ENCODE measurements at places on chromosomes 1 and 21.

DNA sequence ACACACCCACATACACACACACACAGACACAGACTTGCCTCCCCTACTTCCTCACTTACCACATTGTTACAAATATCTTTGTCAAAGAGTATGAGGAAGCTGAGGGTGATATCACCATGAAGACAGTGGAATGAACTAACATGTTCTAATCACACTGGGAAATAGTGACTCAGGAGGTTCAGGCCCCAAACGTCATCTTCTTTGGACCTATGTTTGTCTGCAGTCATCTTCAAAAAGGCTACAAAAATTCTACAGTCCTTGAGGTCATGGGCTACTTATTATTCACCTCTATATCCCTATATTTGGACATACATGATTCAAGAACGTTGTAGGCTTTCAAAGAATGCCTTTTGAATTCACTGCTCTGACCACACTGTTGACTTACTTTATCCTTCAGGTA, 2.1 kb upstream of the LCE2C start:
- no peak for DNase-seq

- no peak for DNase-seq
Observed at GRCh38 chr1:234927312-234927970, 201.2 kb downstream of the TOMM20 start.

GRCh38 chr1:8318436-8318835, 522 bp downstream of the SLC45A1 start:
- DNase-seq: no peak

DNA sequence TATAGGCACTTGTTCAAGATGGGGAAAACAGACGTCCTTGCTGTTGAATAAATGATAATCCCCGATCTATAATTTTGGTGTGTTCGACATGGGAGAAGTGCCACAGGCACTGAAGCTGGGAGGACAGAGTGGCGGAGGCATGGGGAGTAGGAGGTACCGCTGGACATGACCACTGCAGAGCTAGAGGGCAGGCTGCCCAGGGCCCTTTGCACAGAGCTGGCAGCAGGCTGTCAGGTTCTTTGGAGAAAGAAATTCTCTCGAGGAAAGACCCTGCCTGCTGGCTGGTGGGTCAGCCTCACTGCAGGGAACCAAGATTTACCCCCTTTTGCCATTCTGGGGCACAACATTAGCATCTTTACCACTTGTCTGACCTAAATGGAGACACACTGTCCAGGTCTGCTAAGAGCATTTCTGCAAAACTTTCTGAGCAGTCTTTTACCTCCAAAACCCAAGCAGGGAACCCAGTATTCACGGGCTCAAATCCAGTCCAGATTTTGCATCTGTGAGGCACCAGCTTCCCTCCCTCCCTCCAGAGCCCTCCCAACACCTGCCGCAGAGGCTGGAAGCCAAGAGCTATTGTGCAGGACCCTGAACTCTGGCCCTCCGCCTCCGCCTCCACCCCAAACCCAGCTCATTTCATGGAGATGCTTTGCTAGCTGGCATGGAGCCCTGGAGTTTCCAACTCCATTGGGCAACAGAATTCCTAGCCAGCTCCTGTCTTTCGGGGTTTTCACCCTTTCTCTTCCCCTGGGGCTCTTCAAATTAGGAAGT, 142.3 kb downstream of the PLXNA2 start:
- peak; percentile 47 for DNase-seq

- DNase-seq: peak; percentile 53
Observed at GRCh38 chr1:33331444-33332356, 10.8 kb upstream of the A3GALT2 start.

GRCh38 chr1:229694053-229694693, 68.1 kb downstream of the URB2 start:
- peak; percentile 92 for DNase-seq

GRCh38 chr1:77084457-77084856, 134.8 kb downstream of the PIGK start:
- no peak for DNase-seq

- DNase-seq: no peak
Observed at GRCh38 chr1:227437495-227438008, 119.3 kb upstream of the CDC42BPA start.

GRCh38 chr21:29658177-29658933, 281.4 kb downstream of the GRIK1 start:
- no peak for DNase-seq

- peak; percentile 71 for DNase-seq
Observed at GRCh38 chr1:234755449-234755863, 145.5 kb upstream of the IRF2BP2 start.

DNA sequence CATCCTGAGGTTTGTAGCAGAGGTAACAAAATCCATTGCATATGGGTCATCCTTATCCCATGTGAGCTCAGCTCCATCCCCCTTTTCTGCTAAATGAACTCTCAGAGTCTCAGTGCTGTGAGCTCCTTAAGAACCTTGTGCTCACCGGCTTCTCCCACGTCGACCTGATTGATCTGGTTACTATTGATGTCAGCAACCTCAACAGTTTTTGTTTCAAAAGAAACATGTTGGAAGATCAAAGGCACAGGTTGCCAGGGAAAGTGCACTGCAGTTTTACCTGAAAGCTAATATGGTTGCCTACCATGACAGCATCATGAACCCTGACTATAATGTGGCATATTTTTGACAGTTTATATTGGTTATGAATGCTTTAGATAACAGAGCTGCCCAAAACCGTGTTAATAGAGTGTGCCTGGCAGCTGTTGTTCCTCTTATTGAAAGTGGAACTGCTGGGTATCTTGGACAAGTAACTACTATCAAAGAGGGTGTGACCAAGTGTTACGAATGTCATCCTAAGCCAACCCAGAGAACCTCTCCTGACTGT, 131.4 kb downstream of the HS2ST1 start:
- DNase-seq: no peak

DNA sequence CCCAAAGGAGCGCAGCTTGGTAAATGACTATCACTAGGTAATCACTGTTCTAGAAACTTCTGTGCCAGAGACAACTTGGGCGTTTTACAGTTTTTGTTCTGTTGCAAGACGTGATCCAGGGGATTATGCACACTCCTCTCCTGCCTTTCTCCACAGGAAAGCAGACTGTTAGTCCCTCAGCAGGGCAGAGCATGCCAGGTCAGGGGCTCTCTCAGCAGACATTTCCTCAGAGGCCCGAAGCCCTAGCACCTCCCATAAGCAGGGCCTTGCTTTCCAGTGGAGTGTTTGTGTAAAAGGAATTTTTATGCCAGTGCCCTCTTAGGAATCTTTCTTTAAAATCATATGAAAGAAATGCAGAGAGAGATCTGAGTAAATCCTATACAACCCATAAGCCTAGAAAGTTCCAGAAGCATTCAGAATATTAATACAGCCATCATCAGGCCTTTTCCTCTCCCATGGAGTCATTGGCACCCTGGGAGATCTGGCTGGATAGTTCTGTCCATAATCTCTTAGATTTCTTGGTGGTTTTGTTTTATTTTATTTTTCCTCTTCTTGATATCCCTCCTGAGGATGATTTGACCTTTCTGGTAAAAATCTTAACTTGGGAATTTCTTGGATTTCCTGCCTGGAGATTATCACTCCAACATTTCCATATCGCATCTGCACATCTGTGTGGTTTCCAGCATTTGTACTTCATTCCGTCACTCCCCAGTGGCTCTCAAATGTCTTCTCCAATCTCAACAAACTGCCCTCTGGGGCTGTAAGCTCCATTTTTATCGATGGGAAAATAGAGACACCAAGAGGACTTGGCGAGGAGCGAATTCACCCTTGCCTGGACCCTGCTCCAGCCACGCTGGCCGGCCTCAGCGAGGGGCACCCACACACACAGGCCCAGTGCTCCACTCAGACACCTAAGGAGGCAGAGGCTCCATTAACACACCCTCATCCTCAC, 116.1 kb downstream of the PSMG1 start:
- no peak for DNase-seq

DNA sequence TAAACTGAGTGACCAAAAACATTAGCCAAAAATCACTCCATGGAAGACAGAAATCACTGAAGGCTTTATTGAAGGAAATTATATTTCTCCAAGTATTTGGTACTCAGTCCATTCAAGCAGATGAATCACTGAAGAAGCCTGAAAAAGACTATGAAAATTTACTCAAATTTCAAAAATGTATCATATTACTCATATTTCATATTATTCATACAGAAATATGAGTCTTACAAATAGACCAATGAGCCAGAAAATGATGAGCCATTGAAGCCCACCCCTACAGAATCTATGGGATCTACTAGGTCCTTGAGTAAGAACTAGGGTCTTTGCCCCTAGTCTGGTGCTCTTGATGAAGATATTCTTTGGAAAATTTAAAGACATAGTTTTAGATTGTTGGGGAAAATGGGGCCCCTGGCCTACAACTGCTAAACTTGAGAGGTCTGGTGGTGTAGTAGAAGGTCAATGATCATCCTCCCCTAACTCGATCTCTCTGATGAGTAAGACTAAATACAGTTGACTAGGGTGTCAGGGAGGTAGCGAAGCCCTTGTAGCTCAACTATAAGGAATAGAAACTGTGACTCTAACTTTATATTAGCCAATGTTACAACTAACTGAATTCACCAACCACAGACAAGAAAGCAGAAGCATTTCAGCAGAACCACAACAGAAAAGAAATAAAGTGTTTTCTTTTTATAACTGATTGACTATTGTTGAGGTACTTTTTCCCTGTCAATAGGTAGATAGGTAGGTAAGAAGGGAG, 81.0 kb downstream of the NOTCH2 start:
- no peak for DNase-seq

DNA sequence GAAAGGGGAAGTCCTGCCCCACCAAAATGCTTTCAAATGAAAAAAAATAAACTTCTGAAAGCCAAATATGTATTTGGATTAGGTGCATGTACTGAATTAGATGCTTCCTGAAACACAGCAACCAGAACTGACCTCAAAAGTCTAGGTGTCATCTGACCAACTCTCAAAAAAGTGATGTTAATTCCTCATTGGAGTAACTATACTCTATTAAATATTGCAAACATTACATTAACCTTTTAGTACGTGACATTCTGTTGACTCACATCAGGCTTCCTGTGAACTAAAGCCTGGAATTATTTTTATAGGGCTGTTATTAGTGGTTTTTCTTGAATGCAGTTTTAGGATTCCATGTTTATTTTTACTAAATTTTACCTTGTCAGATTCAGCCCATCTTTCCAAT, 73.5 kb downstream of the ASTN1 start:
- DNase-seq: no peak

- DNase-seq: no peak
Observed at GRCh38 chr1:67463298-67463955, 33.2 kb upstream of the SERBP1 start.

- no peak for DNase-seq
Observed at GRCh38 chr1:197174818-197175217, 28.3 kb upstream of the ASPM start.

- peak; percentile 15 for DNase-seq
Observed at GRCh38 chr1:29639741-29640427, 403.6 kb downstream of the PTPRU start.

DNA sequence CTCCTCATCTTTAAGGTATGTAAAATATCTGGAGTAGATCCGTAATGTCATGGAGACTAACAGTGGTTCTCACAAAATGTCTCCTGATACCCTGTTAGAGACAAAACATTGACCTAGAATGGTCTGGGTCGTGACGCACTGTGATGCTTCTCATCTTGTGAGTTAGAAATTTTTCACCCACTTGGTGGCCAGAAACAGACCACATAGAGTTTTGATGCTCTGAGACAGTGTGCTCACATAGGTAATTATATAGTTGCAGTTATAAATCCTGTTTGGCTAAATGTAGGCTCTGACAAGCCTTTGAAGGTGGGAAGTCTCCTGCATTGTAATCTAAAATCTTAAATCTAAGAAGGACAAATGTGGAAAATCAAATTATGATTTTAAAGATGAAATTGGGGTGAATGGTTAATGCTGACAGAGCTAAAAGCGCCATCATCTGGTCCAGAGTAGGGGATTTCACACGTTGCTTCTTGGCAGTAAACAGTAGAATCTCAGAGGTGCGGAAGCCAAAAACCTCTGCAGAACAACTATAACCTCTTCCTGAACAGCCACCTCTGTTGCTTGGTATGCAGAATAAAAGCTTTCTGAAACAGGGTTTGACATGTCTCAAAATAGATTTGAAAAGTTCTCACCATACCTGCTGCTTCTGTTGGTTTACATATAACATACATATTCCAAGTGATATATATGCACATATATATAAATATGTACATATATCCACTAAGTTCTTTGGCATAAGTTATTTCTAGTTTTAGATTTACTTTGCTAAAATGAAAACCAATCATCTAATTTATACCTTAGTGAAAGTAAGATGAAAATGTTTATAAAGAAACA, 17.1 kb downstream of the RPAP2 start:
- no peak for DNase-seq

DNA sequence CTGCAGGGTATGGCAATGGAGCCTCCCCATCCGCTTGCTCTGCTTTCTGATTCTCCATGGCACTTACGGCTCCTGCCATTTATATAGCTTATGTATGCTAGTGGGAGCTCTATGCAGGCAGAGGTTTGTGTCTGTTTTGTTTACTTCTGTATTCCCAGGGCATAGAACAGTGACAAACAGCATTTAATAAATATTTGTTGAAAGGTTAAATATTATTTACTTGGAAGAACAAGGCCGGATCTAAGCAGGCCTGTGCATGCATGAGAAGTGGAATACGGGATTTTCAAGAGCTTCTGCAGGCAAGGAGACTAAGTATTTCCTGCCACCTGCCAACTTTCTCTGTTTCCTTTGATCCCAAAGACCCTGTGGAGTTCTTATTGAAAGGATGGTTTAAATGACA, 90.7 kb downstream of the XCL2 start:
- DNase-seq: no peak

GRCh38 chr21:46500224-46500861, 41.7 kb downstream of the DIP2A start:
- no peak for DNase-seq

DNA sequence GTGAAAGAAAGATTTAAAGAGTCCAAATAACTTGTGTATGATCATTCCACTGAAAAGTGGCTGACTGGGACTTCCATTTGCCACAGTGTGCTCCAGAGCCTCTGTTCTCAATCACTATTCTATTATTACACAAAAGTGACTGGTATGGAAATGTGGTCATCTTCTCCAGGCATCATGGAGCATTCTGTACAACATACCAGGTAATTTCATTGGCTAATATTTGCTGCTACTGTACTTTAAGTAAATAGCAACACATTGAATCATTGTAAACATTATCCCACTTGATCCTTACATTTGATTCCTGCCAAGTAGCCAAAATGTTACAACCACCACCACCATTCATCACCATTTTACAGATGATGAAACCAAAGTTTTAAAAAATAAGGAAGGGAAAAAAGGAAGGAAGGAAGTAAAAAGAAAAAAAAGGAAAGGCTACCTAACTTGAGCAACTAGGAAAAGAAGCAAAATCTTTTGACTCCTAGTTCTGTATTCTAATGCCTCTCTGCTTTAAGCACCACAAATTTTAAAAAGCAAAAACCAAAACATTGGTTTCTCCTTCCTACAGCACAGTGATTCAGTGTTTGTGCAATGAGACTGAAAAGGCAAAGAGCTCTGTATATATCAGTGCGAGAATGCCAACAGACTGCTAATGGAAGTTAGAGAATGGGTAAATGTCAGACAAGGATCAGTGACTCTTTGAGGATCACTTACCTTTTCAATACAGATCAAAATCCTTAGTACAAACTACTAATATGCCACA, 361.4 kb upstream of the PTBP2 start:
- DNase-seq: no peak

GRCh38 chr1:172801771-172802322, 142.9 kb downstream of the FASLG start:
- no peak for DNase-seq

- DNase-seq: no peak
Observed at GRCh38 chr1:25740071-25740470, 59.9 kb upstream of the SELENON start.

All from skeletal muscle cell (primary cell).